NCI-H146 (cell line): ENCODE measurements at places on chromosomes 7 and 10.

- DNase-seq: peak; percentile 87
These were observed at the start of gene ITGB8 for GRCh38 chr7:20330239-20330927. TSS of gene ITGB8 (plus strand) at chr7:20330900. CDS start at chr7:20331807, 907 bp downstream.

DNA sequence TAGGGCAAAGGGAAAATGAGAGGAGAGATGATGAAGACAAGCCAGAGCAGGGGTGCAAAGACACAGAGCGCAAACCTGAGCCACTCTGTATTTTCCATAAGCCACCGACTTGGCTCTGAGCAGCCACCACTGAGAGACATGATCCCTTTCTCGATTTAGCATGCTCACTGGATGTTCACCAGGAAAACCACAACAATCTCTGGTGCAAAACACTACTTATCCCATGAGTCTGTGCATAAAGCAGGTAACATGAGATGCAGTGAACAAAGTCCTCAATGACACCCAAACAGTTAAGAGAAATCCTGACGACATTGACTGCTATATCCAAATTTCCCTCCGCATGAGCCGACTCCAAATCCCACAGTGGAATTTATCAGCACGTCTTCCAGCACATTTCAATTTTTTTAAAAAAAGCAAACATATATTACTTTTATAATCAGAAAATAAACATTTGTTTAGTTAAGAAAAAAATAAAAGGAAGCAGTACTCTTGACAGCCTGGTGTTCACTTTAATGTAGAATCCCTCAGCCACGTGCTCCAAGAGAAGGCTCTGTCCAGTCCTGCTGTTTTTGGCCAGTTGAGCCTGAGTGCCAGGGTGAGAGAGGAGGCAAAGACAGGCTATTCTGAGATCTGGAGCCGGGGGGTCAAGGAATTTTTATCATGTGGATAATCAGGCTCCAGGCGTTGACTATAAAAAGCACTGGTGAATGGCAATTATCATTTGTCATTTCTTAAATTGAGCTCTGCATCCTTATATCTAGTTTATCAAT lies 238.4 kb downstream of the KCNMA1 start:
- no peak for DNase-seq

- DNase-seq: no peak
These were observed 74.8 kb upstream of the GPR37 start for GRCh38 chr7:124840435-124840834.

- no peak for DNase-seq
These were observed 90.7 kb downstream of the SRPK2 start for GRCh38 chr7:105297985-105298384.

GRCh38 chr10:129808092-129808983 lies 155.7 kb downstream of the EBF3 start:
- DNase-seq: no peak

DNA sequence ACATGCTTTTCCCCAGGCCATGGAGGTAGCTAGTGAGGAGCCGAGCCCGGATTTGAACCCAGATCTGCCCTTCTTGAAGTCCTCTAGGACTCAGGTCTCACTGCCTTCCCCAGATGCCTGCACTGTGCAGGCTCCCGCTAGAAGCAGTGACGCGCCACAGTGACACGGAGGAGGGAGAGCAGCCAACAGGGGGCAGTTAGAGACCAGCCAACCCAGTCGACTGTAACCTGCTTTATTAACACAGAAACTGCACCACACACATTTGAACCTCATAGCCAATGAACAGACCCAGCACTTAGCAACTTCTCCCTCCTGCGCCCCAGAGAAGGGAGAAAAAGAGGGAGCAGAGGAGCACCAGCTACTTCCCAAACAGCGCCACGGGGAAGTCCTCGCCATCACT lies 27.4 kb downstream of the PILRA start:
- no peak for DNase-seq

DNA sequence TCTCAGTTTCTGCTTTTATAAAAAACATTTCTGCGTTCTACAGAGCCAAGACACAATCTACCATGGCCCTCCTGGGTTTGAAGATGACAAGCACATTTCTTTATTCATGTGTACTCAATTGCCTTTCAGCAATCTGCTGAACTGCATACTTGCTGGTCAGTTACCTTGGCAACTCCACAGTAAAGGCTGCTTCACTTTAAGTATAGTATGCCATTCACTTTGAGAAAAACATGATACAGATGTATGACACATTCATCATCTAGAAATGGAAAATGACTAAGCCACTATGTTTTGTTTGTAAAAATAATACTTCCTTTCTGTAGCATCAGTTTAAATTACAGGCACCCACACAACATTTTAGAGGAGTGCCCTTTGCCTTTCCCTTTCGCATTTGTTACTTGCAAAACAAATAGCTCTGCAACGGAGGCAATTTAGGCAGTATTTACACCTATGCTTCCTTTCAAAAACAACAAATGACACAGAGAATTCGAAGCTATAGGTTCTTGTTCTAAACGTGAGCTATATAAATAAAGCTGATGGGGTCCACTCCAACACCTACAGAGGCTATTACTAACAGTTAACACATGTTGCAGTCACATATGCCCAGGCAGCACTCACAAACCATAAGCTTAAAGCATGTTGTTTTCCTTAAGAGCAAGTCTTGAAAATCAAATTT lies 23.5 kb downstream of the SGCE start:
- DNase-seq: peak; percentile 20

- DNase-seq: no peak
These were observed 11.7 kb downstream of the AASS start for GRCh38 chr7:122132341-122132740.

GRCh38 chr7:20786049-20786412 lies 655 bp downstream of the SP8 start:
- DNase-seq: no peak

GRCh38 chr7:24609570-24609969 lies 36.3 kb downstream of the PALS2 start:
- no peak for DNase-seq

DNA sequence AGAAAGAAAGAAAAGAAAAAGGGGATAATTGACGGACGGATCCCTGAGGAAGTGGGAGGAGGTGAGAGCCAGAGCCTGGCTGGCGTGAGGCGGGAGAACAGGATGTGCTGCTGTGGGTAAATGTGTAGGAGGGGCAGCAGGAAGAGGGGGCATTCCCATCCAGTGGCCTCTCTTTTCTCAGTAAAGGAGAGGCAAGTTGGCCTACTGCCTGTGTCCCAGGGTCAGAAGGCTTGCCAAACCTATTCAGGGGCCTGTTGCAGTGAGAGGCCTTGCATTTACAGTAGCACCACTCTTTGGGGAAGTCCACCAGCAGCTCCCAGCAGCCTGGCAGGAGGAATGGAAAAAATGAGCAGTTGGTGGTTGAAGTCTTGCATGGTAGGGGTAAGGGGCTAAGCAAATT lies 26.6 kb upstream of the ASCC1 start:
- DNase-seq: no peak
